ENCODE measurements at places on chromosomes 2 and 18.

GRCh38 chr2:30038419-30038818 lies 108.4 kb upstream of the YPEL5 start:
- DNase-seq: no peak

GRCh38 chr2:215529271-215529670 lies 93.4 kb upstream of the FN1 start:
- DNase-seq: no peak

GRCh38 chr2:47310801-47311560 lies 92.0 kb upstream of the MSH2 start:
- DNase-seq: no peak

- DNase-seq: no peak
Measured at GRCh38 chr18:9609190-9609589, 5.2 kb downstream of the PPP4R1 start.

DNA sequence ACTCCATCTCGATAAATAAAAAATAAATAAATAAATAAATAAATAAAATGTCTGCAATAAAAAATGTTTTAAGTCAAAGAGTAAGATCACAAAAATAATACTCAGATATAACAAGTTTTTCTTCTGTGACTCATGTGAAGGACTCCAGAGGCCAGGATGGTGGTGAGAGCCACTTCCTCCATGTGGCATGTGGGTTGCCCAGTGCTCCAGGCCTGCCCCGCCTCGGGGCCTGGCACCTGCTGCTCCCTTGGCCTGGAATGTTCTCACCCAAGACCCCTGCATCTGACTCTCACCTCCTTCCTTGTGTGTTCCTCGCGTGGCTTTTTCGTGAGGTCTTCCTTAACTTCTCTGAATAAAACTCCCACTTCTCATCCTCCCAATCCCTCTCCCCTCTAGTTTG lies 77.4 kb upstream of the LDLRAD4 start:
- DNase-seq: no peak

DNA sequence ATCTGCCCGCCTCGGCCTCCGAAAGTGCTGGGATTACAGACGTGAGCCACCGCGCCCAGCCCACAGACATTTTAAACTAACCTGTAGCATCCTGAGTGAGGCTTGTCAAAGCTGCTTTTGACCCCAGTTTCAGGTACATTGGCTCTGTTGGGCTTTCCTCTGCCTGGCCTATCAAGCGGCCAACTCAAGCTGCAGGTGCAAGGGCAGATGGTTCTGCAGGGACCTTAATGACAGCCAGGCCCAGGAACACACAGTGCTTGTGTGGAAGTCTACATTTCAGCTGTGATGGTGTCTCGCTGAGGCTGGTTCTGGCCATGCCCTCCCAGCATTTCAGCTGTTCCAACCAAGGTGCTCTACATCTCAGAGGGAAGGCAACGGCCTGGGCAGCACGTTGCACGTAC lies 18.4 kb downstream of the INPP4A start:
- no peak for DNase-seq

DNA sequence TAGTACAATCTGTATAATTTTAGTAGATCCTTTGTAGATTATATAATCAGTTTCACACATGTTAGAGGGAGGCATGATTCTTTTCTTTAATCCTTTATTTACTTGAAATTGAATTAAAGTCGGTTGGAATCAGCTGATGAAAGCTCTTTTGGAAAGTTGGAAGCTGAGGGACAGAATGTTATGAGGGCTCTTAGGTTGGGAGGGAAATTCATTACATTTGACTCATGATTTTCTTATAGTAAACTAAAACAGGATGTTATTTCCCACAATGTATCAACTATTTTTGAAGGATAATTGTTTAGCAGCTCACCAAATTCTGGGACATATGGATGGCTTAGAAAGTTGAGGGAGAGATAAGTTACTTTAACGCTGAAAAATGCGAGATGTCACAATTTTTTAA lies 52.7 kb upstream of the TMEFF2 start:
- DNase-seq: no peak

DNA sequence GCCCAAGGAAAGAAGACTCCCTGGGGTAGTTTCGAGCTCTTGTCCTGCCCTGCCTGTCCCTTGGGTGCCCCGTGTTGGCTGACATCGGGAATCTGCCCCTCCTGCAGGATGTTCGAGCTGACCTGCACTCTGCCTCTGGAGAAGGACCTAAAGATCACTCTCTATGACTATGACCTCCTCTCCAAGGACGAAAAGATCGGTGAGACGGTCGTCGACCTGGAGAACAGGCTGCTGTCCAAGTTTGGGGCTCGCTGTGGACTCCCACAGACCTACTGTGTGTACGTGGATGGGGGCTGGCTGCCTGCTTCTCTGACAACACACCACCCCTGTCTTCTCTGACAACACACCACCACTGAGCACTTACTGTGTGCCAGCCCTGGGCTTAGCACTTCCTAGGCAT lies 210.8 kb downstream of the DYSF start:
- no peak for DNase-seq

- DNase-seq: no peak
Measured at GRCh38 chr2:71699428-71699827, 246.1 kb downstream of the DYSF start.

Measured in right forelimb (tissue), 1 donor.